Activated CD4-positive, alpha-beta memory T cell treated with anti-CD3 and anti-CD28 coated beads, Interleukin-2, amount 10 ng/mL, durations not matched to agents 7 days and 5 days (primary cell): ENCODE measurements at places on chromosomes 6 and 20. TPM values are rescaled to one million over a fixed set of nuclear protein-coding genes. Genes with fewer than 3 reads are reported as not detected.
A peak's percentile ranks its signal among the peaks of the same experiment; 100 is the strongest.

RALY gene
- 209 TPM for total RNA-seq

ZNF451 gene
- total RNA-seq: 56.4 TPM

CAP2 gene
- not detected for total RNA-seq

DNA sequence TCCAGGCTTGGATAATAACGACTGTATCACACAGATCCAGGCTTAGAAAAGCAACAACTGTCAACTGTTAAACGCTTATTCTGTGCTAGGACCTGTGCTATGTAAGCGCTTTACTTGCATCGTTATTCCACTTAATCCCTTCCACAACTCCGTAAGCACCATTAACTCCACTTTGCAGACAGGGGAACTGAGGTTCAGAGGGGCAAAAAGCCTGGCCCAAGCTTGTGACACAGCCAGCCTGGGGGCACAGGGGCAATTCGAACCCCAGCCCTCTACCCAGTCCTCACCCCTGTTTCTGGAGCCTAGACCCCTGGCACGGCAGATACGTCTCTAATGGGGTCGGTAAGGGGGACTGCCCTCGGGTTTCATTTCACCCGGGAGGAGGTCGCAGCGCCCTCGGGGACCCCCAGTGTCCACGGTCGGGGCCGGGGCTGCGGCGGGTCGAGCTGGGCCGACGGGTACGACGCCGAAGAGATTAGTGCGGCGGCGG, 411 bp downstream of the DSN1 start:
- H3K4me3 ChIP-seq: peak overlapping the region; percentile 91
- H3K36me3 ChIP-seq: peaks cover 25% of the 10 kb centered on the region
- peaks cover 1% of the 10 kb centered on the region for H3K27me3 ChIP-seq
- no peak for DNase-seq
- peaks cover 42% of the 10 kb centered on the region for H3K4me1 ChIP-seq
- peak overlapping the region; percentile 85 for H3K27ac ChIP-seq

GRCh38 chr20:44714102-44714700, 968 bp upstream of the CCN5 start:
- no peak overlapping the region for H3K27ac ChIP-seq
- H3K27me3 ChIP-seq: peaks cover 4% of the 10 kb centered on the region
- H3K36me3 ChIP-seq: no peaks in the 10 kb centered on the region

DNA sequence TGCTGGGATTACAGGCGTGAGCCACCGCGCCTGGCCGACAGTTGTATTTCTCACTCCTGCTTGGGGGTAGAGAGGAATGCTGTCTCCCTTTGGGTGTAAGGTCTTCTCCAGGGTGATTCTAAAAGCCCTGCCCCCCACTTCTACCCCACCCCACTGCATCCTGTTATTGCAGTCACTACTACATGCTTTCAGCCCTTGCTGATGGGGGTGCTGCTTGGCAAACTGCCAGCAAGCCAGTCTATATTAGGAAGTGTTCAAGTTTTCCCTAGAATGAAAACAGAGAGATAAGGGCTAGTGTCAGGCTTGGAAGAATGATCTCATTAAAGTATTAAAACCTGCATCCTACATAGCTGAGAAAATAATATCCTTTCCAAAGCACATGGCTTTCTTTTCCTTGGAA, 31.3 kb downstream of the TTI1 start:
- H3K4me1 ChIP-seq: peaks cover 31% of the 10 kb centered on the region
- DNase-seq: no peak
- H3K4me3 ChIP-seq: no peak overlapping the region
- H3K36me3 ChIP-seq: peaks cover 58% of the 10 kb centered on the region
- H3K27ac ChIP-seq: peak overlapping the region; percentile 28

DNA sequence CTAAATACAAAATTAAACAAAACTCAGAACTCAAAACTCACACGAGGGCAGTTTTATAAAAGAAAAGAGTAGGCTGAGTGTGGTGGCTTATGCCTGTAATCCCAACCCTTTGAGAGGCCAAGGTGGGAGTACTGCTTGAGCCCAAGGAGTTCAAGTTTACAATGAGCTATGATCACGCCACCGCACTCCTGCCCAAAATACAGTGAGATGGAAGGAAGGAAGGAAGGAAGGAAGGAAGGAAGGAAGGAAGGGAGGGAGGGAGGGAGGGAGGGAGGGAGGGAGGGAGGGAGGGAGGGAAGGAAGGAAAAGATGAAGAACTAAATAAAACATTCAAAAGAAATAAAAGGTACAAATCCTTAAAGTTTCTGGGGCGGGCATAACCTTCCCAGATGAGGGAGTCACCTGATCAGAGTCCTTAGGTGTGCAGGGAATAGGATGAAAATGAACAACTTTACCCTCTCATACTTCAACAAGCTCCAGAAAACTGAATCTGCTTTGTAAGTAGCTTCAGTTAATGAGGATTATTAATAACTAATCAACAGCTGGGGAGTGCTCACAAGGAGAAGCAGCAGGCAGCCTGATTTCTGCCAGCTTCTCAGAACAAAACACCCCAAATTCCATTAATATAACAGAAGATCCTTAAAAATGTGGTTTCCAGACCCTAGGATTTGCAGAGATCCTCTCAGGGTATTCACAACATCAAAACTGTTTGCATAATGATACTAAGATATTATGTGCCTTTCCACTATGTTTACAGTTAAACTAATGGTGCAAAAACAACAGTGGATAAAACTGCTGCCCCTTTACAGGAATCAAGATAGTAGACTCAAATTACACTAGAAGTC, 21.8 kb downstream of the LMBRD1 start:
- H3K4me1 ChIP-seq: peaks cover 3% of the 10 kb centered on the region
- H3K36me3 ChIP-seq: peaks cover 69% of the 10 kb centered on the region
- DNase-seq: no peak
- no peak overlapping the region for H3K27ac ChIP-seq
- H3K27me3 ChIP-seq: no peaks in the 10 kb centered on the region
